ENCODE measurements at places on chromosomes 6 and 20.

DNA sequence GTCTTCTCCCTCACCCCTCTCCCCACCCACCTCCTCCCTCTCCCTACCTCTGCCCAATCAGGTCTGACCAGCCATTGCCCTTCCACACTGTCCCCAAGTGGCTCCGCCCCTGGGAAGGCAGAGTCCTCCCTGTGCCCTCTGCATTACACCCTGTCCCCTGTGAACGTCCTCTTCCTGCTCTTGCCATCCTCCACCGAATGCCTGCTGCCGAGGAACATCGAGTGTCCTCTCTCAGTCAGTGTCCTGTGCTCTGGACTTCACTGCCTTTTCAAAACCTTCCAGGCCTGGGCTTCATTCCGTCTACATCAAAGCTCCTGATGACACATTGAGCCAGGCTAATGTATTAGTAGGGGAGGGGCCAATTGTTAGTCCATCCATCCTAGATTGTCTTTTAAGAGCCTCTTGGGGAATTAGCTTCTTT lies 3.3 kb upstream of the PACSIN1 start:
- DNase-seq = peak; percentile 55

- DNase-seq = no peak
Measured at GRCh38 chr20:31497838-31498540, 16.3 kb upstream of the HM13 start.

- DNase-seq = no peak
Measured at GRCh38 chr6:167850782-167851181, 24.1 kb downstream of the AFDN start.

DNA sequence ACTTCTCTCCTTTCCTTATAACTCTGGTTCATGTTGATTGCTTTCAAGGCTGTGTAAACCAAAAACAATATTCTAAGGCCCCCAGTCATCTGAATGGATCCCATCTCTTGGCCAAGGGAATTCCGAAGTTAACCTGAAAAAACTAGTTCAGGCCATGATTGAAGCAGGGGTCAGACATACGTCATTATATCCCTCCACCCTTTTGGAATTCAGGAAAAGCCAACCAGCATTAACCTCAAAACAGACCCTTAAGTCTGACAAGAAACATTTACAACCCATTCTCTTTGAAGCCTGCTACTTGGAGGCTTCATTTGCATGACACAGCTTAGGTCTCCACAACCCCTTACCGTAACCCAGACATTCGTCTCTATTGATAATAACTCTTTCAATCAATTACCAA lies 39.7 kb downstream of the SLC26A8 start:
- DNase-seq = no peak

GRCh38 chr6:38234934-38235682 lies 404.6 kb downstream of the BTBD9 start:
- DNase-seq = no peak

All from HT-29 (cell line).